ENCODE measurements at places on chromosomes 2 and 18.

DNA sequence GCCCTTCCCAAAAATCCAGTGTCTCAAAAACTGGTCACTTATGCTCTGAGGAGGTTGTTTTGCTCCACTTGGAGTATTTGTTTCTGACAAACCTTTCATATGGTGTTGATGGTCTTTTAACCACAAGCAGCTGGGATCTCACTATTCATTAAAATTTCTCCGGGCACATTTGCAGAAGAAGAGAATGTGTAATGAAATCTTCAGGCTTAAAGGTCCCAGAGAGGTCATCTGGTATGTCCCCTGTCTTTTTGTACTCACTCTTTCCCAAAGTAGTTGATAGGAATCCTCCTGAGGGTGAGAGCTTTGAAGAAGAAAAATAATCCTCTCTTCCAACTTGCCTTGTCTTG, 430.8 kb downstream of the SETBP1 start:
- DNase-seq, result no peak

DNA sequence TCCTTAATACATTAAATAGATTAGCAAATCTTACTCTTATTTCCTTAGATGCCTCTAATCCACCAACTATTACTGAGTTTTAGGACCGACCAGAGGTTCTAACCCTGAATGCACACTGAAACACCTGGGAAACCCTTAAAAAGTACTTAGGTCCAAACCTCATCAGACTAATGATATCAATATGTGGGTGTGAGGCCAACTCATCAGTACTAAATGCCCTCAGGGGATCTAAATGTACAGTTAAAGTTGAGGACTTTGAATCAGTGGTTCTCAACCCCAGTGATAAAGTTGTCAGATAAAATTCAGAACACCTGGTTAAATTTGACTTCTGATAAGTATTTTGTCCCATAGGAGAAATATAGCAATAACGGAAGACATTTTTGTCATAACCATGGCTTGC, 20.9 kb downstream of the MMADHC start:
- DNase-seq, result no peak

GRCh38 chr2:235836491-235836911, 331.7 kb downstream of the GBX2 start:
- DNase-seq, result no peak

DNA sequence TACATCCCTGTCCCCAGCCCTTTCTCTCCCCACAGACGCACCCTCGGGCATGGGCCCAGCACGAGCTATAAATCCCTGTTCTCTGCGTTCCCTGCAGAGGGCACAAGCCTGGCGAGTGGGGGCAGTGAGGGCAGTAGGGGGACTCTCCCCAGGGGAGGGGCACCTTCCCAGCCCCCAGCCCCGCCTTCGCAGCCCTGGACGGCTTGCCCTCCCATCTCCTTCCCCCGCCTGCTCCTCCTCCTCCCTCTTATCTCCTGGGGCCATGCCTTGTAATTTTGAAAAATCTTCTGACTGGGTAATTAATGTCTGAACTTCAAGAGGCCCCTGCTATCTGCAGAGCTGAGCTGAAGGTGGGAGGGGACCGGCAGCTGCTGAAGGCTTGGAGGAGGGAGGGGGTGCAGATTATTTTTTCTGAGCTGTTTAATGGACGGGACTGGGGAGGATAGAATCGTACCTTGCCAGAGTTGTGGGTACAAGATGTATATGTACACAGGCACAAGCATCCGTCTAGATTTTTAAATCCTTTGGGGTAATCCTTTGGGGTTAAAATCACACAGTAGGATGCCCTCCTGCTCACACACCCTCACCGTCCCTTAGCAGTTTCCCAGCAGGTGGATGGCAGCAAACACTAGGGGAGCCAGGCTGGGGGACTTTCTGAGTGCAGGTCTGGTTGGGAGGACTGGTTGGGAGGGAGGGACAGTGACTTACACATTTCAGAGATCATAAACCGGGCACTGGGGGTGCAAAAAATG, 121.9 kb downstream of the SMAD7 start:
- DNase-seq, result no peak

DNA sequence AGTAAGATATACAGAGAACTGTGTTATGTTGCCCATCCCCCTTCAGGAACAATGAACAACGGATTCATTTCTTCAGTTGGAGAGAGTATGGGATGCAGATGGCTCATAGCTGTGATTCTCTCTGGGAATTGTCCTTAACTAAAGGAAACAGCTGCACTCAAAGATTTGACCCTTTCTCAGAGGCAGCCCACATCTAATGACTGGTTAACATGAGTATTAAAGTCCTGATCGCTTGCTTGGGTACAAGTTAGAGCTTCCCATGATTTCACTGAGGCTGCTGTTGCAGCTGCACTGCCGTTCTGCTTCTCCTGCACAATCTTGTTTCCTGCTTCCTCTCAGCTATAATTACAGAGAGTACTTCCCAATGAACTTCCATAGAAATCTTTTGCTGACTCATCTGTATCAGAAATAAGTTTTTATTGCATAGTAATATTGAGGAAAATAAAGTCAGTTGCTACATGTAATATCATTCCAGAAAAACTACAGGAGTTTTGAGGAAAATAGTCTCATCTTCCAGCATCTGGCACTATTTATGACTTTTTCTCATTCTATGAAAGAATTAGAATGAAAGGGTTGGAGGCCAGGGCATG, 12.8 kb upstream of the SCN9A start:
- no peak for DNase-seq

- no peak for DNase-seq
Observed at GRCh38 chr2:229725716-229726574, 11.6 kb upstream of the DNER start.

DNA sequence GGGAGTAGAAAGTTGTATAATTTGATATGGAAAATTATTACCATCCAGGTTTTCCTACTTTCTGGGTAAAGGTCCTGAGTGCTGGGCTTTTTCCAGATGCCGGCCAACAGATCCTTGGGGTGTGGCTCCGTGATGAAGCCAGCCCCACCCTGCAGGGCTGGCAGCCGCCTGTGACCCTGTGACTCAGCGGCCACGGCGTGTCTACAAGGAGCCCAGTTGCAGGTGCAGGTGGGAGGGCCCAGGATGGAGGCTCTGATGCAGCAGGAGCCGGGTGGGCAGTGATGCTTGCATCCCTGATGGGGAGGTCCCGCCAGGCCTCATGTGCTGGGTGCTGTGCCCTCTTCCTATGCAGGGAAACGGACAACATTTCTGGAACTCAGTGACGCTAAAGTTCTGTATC, 96.0 kb upstream of the ALKAL2 start:
- no peak for DNase-seq

DNA sequence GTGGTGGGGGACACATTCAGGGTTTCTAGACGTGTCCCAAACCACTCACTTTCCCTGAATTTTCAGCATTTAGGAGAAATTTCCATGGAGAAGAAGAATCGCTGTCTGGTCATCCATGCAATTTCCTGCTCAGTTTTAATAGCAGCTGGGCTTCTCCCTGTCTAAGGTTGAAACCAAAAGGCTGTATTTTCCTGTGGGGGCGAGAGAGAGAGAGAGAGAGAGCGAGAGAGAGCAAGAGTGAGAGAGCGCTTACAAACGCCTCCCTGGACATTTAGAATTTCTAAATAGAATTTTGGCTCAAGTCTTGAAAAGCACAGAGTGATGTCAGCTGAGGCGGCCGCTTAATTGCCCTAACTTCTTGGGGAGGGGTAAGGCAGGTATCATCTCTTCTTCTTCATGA, 110.8 kb downstream of the SETBP1 start:
- no peak for DNase-seq

DNA sequence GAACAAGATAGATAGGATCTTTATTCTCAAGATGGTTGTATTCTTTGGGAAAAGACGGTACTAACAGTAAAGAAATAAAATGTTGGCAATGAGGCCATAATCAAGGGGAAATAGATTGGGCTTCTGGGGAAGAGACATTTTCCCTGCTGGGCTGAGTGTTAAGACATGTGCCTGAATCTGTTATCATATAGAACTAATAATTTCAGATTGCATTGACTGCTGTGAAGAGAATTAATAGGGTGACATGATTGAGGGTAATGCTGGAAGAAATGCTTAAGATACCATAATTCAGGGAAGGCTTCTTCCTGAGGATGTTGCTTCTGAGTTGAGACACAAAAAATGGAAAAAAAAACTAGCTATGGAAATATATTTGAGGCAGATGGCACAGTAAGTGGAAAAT, 105.0 kb downstream of the PTH2R start:
- DNase-seq, result peak; percentile 65

- no peak for DNase-seq
Observed at GRCh38 chr2:164275659-164276058, 345.6 kb downstream of the GRB14 start.

- DNase-seq, result no peak
Observed at GRCh38 chr2:14587119-14587518, 45.4 kb upstream of the LRATD1 start.

- DNase-seq, result no peak
Observed at GRCh38 chr18:23902396-23902795, 112.2 kb upstream of the TTC39C start.

- DNase-seq, result no peak
Observed at GRCh38 chr18:37398248-37398920, 167.2 kb downstream of the CELF4 start.

DNA sequence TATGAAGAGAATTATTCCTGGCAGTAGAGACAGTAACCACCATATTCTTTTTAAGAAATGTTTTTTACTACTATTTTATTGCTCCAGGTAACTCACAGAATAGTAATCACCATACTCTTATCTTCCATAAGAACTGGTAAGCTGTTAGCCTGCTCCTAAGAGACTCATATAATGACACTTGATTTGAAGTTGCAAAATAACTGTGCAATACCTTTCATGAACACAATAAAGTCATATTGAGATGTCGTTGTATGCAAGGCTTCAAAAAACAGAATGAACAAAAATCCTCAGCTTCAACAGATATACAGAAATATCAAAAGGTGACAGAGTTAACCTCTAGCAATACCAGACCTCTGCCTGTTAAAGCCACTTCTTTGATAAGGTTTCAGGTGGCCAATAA, 360.1 kb downstream of the NBAS start:
- no peak for DNase-seq

DNA sequence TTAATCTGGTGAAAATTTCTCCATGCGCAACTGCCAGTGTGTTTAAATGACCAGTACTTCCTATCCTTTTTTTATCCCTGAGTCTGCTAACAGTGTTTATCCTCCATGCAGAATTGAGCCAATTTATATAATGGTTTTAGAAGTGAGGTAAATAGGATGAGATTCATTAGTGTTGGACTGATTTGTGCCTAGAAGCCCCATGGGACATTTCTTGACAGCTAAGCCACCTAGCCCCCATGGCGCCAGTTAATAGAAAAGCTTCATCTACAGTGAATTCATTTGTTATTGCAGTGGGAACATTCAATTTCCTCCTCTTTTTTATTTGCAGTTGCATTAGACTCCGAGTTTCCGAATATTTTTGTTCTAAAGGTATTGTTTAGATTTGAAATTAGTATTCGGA, 175.6 kb downstream of the ARL6IP6 start:
- no peak for DNase-seq
